RWPE2 (cell line): ENCODE measurements at places on chromosomes 16 and 17.

DNA sequence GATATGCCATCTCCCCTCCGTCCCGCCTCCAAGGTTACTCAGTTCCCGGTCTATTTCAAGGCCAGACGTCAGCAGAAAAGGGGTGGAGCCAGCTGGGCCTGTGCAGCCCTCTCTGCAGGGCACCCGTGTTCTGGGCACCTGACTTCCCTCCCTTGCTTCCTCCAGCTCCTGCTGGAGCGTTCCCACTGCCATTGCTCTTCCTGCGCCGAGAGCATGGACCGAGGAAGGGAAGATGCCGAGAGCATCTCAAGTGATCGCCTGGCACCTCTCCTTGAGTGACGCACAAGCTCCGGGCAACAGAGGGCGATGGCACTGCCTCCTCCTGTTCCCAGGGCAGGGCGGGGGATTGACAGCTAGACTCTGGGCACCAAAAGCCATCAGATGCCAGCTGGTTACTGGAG lies 29.4 kb upstream of the NAT9 start:
- H3K4me3 ChIP-seq: no peak overlapping the region
- DNase-seq: no peak
- H3K27me3 ChIP-seq: no peaks in the 10 kb centered on the region
- no peaks in the 10 kb centered on the region for H3K4me1 ChIP-seq

GRCh38 chr16:15949210-15950160 lies at the start of gene ABCC1:
ABCC1 (plus strand) TSS chr16:15949616; CDS start chr16:15949752, 136 bp downstream.
- peak within 1 kb of the TSS; percentile 79 for H3K27ac ChIP-seq
- peaks cover 13% of the 10 kb centered on the region for H3K4me1 ChIP-seq
- no peaks in the 10 kb centered on the region for H3K27me3 ChIP-seq

GRCh38 chr16:57601801-57602478 lies 26.5 kb upstream of the ADGRG1 start:
- H3K27ac ChIP-seq: no peak overlapping the region
- no peaks in the 10 kb centered on the region for H3K27me3 ChIP-seq
- H3K36me3 ChIP-seq: no peaks in the 10 kb centered on the region
- H3K4me1 ChIP-seq: no peaks in the 10 kb centered on the region
- no peak for DNase-seq

DNA sequence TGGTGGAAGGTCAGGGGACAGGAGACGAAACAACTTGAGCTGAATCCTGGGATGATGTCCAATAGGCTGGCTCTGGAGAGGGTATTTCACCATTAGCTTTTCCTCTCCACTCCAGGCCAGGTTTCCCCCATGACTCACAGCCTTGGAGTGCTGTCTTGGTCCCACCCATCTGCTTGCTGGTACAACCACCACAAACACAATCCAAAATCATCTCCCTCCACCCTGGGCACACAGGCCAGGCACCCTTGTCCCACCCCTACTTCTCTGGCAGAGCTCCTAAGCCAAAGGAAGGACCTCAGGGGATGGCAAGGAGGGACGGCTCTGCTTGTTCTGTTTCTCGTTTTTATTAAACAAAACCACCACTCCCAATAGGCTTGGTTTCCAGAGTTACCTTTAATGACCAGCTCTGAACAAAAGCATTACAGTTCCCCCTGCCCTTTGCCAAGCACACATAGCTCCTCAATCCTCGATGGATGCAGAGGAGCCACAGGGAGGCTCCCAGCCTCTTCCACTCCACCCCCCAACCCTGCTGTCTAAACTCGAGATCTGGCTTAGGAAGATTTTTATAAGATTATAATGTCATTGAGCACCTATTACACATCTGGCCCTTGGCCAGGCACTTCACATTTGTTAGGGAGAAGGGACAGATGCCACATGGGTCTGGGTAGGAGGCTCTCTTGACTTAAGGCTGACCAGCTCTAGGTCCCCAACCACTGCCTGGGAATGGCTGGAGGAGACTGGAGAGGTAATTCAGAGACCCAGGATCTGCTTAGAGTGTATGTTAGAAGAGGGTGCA lies 13.3 kb downstream of the CAVIN1 start:
- H3K36me3 ChIP-seq: peaks cover 40% of the 10 kb centered on the region
- peaks cover 45% of the 10 kb centered on the region for H3K4me1 ChIP-seq
- no peaks in the 10 kb centered on the region for H3K27me3 ChIP-seq
- DNase-seq: peak; percentile 79
- peak overlapping the region; percentile 94 for H3K27ac ChIP-seq
- H3K4me3 ChIP-seq: no peak overlapping the region

DNA sequence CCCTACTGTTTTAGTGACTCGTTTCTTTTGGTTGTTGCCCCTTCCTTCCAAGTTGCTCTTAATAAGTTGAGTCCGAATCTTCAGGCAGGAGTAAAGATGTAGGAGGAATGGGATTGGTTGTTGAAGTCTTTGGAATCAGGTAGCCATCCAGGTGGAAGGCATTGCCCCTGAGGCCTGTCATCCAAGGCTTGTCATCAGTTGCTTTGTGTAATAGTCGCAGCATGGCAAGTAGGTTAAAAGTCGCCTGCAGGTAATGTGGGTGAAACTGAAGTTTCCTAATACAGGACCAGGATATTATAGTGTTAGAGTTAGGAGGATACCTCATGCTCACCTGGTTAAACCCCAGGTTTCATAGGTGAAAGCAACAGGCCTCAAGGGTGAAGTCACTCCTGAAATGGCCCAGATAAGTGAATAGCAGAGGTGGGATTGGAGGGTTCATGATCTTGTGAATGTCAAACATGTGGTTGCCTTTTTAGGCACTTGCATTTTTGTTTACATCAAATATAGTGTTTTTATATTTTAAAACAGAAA lies 934 bp downstream of the PCTP start:
- H3K27ac ChIP-seq: no peak overlapping the region
- peaks cover 6% of the 10 kb centered on the region for H3K4me1 ChIP-seq
- H3K27me3 ChIP-seq: no peaks in the 10 kb centered on the region

GRCh38 chr17:27457731-27458523 lies 1.7 kb downstream of the KSR1 start:
- no peak for DNase-seq
- peaks cover 12% of the 10 kb centered on the region for H3K27me3 ChIP-seq
- no peak overlapping the region for H3K4me3 ChIP-seq
- no peak overlapping the region for H3K27ac ChIP-seq
- peaks cover 4% of the 10 kb centered on the region for H3K4me1 ChIP-seq
- H3K36me3 ChIP-seq: no peaks in the 10 kb centered on the region

DNA sequence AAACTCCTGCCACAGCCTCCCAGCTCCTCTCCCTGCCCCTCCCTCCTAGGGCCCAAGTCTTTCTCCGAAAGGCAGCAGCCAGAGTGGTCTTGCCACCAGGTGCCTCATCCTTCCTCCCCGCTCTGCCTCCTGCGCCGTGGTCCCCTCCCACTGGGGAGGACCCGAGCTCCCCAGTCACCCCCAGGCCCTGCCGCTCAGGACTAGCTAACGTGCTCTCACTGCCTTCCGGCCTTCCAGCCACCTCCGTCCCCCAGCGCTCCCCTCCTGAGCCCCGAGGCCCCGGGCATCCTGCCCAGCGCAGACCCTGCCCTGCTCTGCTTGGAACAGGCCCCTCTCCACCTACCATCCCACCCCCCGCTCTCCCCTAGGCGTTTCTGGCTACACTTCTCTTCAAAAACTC lies 19.4 kb upstream of the COL1A1 start:
- H3K27me3 ChIP-seq: no peaks in the 10 kb centered on the region
- peaks cover 39% of the 10 kb centered on the region for H3K4me1 ChIP-seq
- no peak overlapping the region for H3K4me3 ChIP-seq
- H3K36me3 ChIP-seq: no peaks in the 10 kb centered on the region
- H3K27ac ChIP-seq: peak overlapping the region; percentile 94

DNA sequence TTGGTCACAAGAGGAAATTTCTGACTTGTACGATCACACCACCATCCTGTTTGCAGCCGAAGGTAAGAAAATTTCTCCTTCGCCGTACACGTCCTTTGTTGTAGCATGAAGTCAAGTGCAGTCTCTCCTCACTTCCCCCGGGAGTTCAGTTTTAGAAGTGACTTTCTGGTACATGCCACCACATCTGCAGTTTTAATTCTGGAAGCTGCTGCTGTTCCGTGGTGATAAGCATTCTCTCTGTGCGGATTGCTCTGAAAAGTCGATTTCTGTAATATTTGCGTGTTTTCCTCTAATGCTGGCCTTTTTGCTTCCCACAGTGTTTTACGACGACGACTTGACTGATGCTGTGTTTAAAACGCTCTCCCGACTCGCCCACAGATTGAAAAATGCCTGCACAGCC lies 20.6 kb downstream of the METTL22 start:
- no peak overlapping the region for H3K27ac ChIP-seq
- peaks cover 3% of the 10 kb centered on the region for H3K4me1 ChIP-seq
- peaks cover 86% of the 10 kb centered on the region for H3K36me3 ChIP-seq
- no peak for DNase-seq
- no peaks in the 10 kb centered on the region for H3K27me3 ChIP-seq

DNA sequence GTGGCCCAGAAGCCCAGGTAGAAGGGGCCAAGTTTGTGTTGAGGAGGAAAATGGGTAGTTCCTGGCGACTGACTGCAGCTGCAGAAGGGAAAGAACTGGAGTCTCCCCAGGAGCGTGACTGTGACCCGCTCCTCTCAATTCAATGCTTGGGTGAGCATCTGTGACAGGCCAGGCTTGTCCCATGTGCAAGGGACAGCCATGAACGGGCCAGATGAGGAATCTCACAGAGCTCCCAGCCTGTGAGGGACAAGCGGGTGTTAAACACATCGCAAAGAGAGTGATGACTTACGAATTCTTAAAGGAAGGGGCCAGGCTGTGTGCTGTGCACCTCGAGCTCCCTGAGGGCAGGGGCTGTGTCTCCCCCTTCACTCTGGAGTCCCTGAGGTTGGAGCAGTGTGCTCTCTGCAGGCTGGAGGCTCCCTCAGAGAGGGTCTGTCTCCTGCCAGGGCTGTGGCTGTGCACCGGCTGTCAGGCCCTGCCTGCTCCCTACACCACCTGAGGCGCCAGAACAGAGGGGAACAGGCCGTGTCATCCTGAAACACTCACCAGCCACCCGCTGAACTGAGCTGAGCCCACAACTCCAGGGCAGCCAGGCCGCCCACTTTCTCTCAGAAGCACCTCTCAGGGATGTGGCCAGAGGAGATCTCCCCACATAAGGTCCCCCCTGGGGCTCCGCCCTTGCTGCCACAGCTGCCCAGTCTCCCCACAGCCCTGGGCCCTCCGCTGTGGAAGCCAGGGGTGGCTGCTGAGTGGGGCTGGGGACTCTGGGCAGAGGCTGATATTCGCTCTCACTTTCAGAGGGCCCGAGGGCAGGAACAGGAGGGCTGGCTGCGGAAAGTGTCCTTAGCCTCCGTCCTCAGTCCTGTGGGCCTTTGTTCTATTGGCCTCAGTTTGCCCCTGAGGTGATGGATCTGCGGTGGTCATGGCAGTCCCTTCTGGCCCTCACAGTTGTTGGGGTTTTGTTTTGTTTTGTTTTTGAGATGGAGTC lies 25.7 kb upstream of the NXPH3 start:
- no peaks in the 10 kb centered on the region for H3K36me3 ChIP-seq
- no peaks in the 10 kb centered on the region for H3K27me3 ChIP-seq
- DNase-seq: no peak
- H3K4me1 ChIP-seq: peaks cover 3% of the 10 kb centered on the region
- H3K27ac ChIP-seq: no peak overlapping the region

- DNase-seq: no peak
- no peaks in the 10 kb centered on the region for H3K4me1 ChIP-seq
- no peaks in the 10 kb centered on the region for H3K27me3 ChIP-seq
- H3K4me3 ChIP-seq: no peak overlapping the region
Observed at GRCh38 chr17:4691686-4692085, 12.3 kb downstream of the PELP1 start.

GRCh38 chr16:54066451-54067105 lies 220.0 kb downstream of the IRX3 start:
- H3K27ac ChIP-seq: no peak overlapping the region
- H3K4me3 ChIP-seq: no peak overlapping the region
- no peaks in the 10 kb centered on the region for H3K36me3 ChIP-seq
- DNase-seq: no peak
- no peaks in the 10 kb centered on the region for H3K4me1 ChIP-seq
- no peaks in the 10 kb centered on the region for H3K27me3 ChIP-seq

DNA sequence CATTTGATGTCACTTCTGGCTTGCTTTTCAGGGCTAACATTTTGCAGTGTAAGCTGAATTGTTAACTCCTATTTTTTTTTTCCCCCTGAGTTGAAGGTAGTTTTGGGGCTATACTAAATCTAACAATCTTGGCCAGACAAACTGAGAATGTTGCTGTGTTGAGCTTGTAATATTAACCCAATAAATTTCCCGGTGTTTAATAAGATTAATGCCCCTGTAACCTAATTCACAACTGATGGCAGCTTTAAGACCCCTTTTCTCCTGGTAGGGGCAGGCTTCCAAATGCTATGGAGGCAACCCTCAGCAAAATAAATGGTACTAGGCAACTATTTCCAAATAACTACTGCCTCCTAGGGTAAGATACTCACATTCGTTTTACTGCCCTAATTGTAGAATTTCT lies 549.6 kb upstream of the KIF2B start:
- H3K27ac ChIP-seq: no peak overlapping the region
- no peaks in the 10 kb centered on the region for H3K4me1 ChIP-seq
- DNase-seq: no peak
- no peak overlapping the region for H3K4me3 ChIP-seq
- H3K36me3 ChIP-seq: no peaks in the 10 kb centered on the region
- H3K27me3 ChIP-seq: peaks cover 21% of the 10 kb centered on the region

DNA sequence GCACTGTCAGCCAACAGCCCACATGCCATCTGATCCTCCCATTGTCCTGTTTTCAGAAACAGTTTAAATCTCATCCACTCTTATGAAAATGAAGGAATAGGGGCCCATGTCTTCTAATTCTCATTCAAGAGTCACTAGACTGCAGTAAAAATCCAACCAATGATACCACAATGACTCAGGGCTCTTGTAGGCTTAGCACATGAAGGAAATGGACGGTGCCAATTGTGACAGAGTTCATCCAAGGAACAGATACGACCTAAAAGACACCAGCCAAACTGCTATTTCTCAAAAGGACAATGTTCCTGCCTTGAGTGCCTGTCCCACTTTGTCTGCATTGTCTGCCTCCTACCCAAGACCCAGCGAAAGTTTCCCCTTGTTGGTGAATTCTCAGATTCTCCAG lies 204.8 kb upstream of the COX10 start:
- H3K4me3 ChIP-seq: no peak overlapping the region
- no peaks in the 10 kb centered on the region for H3K4me1 ChIP-seq
- H3K36me3 ChIP-seq: no peaks in the 10 kb centered on the region
- H3K27ac ChIP-seq: no peak overlapping the region
- no peaks in the 10 kb centered on the region for H3K27me3 ChIP-seq

- no peak overlapping the region for H3K27ac ChIP-seq
- H3K27me3 ChIP-seq: no peaks in the 10 kb centered on the region
- H3K4me1 ChIP-seq: peaks cover 16% of the 10 kb centered on the region
- peaks cover 4% of the 10 kb centered on the region; the same call in 1 of the 2 replicates for H3K36me3 ChIP-seq
Observed at GRCh38 chr17:44084131-44084538, 13.6 kb downstream of the G6PC3 start.
